Natural killer cell (primary cell): ENCODE measurements at places on chromosomes 1 and 21. TPM values are rescaled to one million over a fixed set of nuclear protein-coding genes. Genes with fewer than 3 reads are reported as not detected.

The SLC2A5 gene
- total RNA-seq = not detected

DNA sequence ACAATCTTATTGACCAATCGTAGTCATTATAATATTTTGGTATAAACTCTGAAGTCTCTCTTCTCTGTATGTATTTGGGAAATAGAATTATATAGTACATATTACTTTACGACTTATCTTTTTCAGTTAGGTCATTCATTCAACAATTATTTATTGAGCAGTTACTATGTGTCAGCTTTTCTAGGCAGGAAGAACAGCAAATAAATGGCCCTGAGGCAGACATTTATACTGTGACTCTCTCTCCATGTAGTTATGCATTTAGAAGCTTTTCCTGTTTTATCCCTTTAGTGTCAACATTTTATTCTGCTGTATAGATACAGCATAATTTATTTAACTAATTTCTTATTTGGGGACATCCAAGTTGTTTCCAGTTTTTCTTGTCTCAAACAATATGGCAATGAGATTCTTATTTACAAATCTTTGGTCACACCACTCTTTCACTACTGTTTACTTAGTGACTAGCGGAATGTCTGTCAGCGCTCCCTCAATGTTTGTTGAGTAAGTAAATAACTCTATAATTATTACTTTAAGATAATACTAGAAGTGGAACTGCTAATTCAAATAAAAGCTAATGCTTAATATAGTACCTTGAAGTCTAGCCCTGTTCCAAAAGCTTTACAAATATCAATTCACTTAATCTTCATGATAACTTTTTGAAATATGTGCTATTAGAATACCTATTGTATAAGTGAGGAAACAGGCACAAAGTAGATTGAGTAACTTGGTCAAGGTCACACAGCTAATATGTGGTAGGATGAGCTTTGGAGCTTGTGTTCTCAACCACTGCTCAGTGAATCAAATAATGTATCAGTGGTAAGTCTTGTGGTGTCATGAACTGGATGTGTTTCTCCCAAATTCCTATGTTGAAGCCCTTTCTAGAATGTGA, 465.6 kb downstream of the SIPA1L2 start:
- no peak for DNase-seq

The S1PR1 gene
- total RNA-seq = 80.2 TPM

DNA sequence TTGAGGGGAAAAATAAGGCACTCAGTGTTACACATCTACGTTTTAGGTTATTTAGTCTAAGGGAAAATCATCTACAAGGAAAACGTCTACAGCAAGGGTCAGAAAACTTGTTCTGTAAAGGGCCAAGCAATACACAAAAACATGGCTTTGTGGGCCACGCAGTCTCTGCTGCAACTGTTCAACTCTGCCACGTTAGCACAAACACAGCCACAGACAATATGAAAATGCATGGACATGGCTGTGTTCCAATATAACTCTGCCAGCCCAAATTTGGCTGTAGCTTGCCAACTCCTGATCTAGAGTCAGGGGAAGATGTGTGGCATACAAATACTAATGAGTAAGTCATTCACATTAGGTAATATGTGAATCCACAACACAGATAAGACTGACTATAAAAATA, 40.7 kb downstream of the COA6 start:
- DNase-seq = no peak

DNA sequence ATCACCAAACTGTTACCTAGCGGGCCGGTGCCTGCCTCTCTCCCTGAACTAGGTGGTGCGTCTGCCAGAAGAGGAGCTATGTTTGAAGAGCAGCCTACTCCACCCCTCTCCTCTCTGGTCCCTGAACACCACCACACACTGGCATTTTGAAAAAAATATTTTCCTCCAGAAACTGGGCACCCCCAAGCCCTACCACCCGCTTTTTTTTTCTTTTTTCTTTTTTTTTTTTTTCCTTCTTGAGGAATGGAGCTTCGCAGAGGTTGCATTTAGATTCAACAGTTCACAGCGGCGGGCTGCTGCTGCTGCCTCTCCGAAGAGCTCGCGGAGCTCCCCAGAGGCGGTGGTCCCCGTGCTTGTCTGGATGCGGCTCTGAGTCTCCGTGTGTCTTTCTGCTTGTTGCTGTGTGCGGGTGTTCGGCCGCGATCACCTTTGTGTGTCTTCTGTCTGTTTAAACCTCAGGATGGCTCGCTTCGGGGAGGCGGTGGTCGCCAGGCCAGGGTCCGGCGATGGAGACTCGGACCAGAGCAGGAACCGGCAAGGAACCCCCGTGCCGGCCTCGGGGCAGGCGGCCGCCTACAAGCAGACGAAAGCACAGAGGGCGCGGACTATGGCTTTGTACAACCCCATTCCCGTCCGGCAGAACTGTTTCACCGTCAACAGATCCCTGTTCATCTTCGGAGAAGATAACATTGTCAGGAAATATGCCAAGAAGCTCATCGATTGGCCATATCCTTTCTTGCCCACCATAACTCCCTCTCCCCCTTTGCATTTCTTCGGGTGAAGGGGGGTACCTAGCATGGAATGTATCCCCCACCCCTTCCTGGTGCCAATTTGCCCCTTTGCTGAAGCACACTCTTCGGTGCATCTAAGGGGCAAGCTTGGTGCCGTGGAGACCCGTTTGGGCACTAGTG, at the start of gene CACNA1E:
Gene CACNA1E (plus strand): TSS at position 233 of the 911 bp plus-strand sequence. CDS start 228 bp downstream, at position 461.
- no peak for DNase-seq
